ENCODE measurements at places on chromosomes 3 and 15.

DNA sequence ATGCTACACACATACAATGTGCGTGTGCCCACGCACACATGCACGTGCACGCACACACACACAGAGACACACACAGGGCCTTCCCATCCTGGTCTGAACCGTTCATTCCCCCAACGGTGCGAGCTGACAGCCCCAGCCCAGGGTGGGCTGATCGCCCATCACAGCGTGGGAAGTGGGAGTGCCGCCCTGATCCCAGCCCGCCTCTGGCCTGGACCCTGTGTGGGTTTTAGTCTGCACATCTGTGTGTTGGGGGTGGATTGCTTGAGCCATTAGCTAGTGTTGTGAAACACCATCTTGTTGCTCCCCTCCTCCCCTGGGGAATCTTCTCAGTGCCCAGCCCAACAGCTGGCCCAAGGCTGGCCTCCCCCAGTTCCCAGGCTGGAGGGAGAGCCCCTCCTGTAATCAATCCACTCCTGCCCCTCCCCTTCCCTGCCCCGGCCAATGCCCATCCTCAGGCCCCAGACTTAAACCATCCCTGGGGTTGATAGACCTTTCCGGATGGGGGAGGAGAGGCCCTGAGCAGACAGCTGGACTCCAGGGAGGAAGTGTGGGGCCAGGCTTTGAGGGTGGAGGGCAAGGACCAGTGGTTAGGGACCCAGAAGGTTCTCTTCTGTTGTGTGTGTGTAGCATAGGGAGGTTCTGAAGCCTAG is 8.3 kb downstream of the SEMA3G start:
- no peak for DNase-seq

DNA sequence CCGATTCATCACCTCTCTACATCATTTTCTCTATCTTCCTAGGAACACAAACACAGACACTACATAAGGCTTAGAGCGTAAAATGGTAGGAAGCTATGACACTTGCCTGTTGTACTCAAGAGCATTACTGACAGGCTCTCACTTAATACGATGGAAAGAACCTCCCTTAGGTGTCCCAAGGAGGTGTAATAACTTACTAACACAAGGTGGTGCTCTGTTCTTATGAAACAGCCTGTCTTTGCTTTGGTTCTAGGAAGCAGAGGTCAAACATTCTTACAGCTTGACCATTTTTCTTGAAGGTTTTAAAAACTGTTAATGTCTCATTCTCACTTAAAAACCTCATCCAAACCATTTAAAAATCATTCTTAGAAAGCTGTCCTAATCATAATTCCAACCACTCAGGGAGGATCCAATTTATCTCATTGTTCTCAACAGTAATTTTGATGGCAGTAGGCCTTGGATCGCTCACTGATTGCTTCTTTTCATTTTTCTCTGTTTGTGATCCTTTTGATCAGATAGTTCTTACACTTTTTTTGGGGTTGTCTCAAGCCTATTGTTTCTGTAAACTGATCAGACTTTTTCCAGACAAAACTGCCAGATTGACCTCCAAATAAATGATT is 317.8 kb upstream of the AGTR1 start:
- no peak for DNase-seq

DNA sequence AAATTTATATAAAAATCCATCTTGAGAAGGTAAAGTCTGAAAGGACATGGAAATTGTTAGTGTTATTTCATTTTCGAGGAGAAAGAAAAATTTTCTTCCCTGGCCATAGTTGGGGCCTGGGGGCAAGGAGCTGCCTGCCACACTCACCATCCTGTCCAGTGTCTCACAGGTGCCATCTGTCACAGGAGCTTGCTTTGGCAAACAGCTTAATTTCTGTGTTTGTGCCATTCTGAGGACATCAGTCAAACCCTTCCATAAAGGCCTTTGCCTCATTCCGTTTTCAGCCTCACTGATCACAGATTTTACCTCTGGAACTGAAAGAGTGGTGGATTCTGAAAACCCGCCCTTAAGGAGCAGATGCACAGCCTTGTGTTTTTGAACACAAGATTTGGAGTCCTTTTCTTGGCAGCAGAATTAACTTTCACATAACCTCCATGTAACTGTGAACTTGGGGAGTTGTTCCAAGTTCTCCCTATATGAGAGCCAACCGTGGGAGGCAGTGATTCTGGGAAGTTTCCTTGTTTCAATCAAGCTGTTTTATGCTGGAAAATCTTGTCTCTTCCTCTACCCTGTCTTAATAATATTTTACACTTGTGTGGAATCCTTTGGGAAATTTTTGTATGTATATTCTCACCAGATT is 254.7 kb downstream of the CACNA2D3 start:
- DNase-seq: no peak

DNA sequence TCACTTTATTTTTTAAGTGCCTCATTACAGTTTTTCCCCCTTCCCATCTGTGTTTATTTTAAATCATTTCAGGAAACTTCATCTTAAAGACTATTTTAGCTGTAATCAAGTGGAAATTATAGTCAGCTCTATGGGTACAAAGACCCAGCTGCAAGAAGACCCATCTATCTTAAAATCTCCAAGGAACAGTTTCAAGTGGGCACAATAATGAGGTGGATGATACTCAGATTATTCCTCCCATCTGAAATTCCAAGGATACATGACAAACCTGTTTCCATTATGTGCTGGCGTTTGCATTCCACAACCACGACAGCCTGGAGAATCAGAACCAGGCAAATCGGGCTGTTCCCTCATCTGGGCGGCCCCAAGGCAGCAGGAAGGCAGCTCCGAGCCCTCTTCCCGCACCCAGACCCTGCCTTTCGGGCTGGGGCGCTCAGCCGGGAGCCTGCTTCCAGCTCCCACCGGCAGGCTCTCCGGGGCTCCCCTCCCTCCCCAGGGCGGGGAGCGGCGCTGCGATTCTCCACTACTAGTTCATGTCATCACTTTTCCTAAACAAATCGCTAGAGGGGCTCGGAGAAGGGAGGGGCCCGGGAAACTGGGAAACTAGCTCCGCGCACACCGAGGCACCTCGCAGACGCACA is at the start of gene MGLL:
TSS of gene MGLL (minus strand) at position 475 of the 641 bp plus-strand sequence. CDS start at position 278, 197 bp downstream.
- no peak for DNase-seq

DNA sequence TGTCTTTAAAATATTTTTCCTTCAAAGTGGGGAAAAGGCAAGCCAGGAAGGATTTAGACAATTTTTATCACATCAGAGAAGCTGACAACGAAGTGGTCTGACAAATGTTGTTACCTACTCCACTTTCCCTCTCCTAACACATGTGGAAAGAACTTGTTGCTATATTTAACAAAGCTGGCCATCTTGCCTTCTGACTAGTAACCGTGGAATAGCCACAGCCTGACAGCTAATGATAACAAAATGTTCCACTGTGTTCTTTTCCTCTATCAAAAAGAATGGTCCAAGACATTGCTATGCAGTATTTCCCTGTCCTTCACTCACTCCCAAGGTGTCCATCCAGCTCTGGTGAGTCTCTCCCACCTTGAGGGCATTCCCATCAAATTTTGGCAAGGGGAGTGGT is 481.4 kb upstream of the THBS1 start:
- no peak for DNase-seq

GRCh38 chr15:34490417-34491193 is 53.0 kb upstream of the GOLGA8A start:
- no peak for DNase-seq

Measured in activated CD8-positive, alpha-beta memory T cell treated with anti-CD3 and anti-CD28 coated beads, Interleukin-2, amount 50 U/mL, for 48 hours (primary cell).